NCI-H1436 (cell line): ENCODE measurements at places on chromosomes 4 and X.

- DNase-seq: no peak
Measured at GRCh38 chrX:44035571-44035970, 62.4 kb upstream of the NDP start.

GRCh38 chrX:108557580-108557979 lies 117.9 kb downstream of the COL4A5 start:
- DNase-seq: no peak

DNA sequence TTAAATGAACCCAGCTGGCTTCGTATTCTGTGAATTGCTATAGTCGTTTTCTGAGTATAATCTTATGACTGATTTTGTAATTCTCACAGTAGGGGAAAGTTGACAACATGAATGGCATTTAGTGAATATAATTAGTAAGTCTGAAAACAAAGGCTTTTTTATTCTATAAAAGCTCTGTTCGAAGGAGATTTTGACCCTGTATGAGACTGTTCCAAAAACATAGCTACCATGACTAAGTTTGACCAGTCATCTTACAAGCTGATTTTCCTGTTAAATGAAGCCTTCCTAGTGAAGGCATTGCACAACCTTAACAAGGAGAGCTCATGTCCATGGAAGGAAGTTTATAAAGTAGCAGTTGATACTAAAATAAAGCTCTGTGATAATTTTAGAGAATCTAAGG lies 242.3 kb downstream of the RPA4 start:
- DNase-seq: no peak

- no peak for DNase-seq
Measured at GRCh38 chr4:110877778-110878370, 255.0 kb upstream of the PITX2 start.

DNA sequence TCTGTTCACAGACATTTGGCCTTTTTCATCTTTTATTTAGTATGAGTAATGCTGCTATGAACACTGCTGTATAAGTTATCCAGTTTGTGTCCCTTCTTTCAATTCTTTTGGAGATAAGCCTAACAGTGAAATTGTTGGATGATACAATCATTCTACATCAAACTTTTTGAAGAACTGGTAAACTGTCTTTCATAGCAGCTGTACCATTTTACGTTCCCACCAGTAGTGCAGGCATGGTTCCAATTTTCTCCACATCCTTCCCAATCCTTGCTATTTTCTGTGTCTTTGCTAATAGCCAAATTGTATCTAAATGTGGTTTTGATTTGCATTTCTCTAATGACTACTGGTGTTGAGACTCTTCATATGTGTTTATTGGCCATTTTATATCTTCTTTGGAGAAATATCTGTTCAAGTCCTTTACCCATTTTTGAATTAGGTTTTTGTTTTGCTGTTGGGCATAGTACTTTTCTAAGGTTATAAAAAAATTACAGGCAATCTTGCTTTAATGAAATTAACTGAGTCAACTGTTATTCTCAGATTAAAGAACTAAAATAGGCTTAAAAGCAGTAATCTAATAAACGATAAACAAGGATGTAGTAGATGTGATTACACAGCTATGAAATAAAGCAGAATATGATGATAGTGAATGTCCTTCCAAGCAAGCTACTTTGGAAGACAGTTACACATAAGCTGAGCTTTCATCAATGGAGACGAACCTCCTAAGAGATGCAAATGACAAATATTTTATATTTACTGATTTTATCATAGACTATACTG lies 57.2 kb downstream of the FBXW7 start:
- DNase-seq: no peak

DNA sequence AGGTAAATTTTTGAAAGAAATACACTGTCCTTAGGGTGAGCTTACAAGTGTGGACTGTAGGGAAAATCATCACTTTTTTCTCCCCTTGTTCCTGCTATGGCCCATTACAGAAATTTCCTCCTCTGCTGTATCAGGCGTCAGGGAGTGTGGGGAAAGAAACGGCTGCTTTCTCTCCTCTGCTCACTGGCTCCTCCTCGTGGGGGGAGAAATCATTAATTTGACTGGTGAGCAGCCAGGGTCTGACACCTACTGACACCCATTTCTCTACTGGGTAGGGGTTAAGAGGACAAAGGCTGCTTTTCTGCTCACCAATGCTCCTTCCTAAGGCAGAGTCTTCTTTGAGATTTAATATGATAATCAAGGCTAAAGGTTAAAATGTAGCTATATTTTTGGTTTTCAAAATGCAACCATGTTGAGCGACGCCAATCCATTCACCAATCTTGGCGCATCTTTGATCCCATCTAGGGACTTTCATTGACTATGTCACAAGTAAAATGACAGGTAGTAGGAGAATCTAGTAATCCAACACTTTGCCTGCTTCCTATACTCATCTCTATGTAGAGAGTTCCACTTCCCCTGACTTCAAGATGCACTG lies 25.1 kb downstream of the SETD7 start:
- DNase-seq: peak; percentile 12

- DNase-seq: no peak
Measured at GRCh38 chr4:24024605-24025004, 134.8 kb upstream of the PPARGC1A start.

DNA sequence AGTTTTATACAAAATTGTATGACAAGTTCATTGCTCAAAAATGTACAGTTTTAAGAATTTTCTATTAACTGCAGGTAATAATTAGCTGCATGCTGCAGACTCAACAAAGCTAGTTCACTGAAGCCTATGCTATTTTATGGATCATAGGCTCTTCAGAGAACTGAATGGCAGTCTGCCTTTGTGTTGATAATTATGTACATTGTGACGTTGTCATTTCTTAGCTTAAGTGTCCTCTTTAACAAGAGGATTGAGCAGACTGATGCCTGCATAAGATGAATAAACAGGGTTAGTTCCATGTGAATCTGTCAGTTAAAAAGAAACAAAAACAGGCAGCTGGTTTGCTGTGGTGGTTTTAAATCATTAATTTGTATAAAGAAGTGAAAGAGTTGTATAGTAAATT lies 131.0 kb downstream of the TET2 start:
- peak; percentile 81 for DNase-seq

- DNase-seq: no peak
Measured at GRCh38 chr4:13364172-13364571, 120.0 kb downstream of the RAB28 start.

DNA sequence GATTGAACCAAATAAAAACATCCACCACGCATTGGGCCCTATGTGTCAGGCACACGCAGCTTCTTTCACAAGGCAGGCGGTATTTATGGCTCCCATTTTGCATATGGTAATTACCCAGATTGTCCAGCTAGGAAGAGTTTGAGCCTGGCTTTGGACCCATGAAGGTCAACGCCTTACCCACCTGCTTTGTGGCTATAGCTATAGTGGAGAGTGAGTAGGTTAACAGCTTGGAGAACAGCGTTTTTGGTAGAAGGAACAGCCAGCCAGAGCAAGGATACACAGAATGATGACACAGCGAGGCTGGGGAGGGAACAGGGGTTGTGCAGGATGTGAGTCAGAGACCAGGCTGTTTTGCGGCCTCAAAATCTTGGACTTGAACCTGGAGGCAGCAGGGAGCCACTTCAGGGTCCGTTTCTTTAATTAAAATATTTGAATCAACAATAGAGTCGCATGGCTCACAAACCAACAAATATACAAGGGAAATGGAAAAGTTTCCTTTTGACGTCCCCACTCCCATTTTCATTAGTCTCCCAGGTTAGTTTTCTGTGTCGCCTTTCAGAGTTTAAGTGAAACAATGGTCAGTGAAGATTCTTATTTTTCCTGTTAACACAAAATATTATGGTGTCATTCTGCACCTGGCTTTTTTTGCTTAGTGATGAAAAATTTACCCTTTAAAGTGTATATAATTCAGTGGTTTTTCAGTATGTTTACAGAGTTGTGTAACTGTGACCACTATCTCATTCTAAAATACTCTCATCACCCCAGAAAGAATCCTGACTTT lies 118.2 kb upstream of the STX18 start:
- no peak for DNase-seq

DNA sequence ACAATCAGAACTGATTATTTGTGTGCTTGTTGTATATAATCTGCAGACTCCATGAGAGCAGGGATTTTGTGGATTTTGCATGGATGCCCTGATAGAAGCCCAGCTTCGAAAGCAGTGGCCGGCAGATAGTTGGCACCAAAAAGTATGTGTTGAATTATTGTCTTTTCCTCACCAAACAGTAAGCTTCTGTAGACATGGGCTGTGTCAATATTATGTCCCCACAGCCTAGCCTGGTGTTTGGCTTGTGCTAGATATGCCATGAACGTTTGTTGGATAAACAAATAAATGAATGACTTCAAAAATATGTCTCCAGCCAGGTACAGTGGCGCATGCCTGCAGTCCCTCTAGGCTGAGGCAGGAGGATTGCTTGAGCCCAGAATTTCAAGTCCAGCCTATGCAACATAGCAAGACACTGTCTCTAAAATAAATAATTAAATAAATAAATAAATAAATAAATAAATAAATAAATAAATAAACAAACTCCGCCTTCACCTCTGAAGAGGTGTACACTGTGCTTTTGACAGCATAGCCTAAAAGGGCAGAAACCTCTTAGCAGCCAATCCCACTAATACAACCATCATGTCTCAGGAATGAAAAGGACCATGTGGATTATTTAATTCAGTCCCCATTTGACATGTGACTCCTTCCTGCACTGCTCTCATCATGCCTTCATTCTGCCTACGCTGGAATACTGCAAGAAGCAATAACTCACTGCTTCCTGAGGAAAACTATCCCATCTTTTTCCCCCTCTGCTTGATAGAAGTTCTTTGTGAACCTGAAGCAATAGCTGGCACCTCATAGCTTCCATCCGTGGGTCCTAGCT lies 335.2 kb downstream of the FBXW7 start:
- DNase-seq: no peak

DNA sequence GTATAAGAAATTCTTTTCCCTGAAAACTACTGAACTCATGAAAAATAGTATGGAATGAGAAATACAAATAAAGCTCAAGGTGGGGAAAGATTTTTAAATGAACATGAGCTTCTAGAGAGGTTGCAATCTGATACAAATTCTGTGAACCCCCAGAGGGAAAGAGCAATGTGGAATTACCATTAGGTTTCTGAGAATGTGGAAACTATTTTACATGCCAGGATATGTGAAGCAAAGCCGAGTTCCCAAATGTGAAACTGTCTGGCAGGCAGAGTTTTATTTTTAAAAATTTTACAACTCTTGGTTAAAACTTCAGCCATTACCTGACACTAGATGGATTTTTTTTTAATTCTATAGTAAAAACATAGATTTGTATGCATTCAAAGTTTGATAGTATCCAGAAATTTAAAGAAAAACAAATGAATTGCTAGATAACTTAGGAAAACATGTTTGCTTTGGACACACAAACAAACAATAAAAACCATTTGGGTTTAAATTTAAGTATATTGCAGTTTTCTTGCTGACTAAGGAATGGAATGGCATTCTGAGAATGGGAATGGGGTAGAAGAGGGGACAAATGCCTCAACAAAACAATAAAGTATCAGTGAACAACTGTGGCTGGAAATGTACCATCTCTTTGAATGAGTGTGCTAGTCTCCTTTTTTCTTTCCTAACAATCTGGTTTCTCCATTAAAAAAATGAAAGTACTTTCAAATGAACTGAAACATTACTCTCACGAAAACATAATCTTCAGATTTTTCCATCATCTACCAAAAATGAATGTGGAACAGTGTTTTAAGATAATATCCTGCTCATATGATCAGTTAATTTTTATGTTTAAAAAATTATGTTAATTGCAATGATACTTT lies 99.6 kb downstream of the PCDH18 start:
- DNase-seq: no peak

GRCh38 chrX:6227453-6227835 lies 1.2 kb downstream of the NLGN4X start:
- no peak for DNase-seq

DNA sequence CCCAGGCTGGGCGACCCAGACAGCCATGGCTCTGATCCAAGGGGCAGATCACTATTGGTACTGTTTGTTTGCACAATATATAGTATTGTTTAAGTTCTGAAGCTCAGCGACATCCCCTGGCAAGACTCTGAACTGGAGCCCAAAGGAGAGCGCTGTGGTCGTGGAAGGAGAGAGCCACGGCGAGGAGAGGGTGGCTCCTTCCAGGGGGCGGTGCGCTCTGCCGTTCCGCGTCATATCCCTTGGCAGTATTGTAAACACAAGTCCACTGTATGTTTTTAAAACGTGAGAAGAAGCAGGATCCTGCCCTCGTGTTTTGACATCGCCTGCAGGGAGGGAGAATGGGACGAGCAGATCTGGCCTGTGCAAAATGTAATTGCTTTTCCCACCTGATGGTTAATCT lies 185.5 kb downstream of the RAB28 start:
- DNase-seq: no peak

DNA sequence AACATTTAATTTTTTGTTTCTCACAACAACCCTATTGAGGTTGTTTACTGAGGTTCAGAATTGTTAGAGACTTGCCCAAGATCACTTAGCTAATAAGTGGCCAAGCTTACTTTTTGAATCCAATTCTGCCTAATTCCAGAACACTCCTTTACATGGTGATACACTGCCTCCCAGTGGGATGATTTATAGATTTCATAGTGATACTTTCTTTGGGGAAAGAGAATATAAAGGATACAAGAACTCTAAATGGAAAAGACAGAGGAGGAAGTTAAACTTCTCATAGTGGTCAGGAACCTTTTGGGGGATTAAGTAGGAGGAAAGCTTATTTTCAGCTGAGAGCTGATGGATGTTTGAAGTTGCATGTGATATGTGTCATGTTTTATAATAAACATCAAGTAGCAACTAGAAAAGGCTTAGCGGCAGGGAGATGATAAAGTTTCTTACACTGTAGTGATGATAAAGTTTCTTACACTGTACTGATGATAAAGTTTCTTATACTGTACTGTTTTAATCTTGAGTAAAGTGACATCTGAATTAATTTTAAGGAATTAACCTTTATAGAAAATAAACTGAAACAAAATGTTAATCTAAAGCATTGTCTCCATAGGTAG lies 15.3 kb downstream of the STAG2 start:
- no peak for DNase-seq

DNA sequence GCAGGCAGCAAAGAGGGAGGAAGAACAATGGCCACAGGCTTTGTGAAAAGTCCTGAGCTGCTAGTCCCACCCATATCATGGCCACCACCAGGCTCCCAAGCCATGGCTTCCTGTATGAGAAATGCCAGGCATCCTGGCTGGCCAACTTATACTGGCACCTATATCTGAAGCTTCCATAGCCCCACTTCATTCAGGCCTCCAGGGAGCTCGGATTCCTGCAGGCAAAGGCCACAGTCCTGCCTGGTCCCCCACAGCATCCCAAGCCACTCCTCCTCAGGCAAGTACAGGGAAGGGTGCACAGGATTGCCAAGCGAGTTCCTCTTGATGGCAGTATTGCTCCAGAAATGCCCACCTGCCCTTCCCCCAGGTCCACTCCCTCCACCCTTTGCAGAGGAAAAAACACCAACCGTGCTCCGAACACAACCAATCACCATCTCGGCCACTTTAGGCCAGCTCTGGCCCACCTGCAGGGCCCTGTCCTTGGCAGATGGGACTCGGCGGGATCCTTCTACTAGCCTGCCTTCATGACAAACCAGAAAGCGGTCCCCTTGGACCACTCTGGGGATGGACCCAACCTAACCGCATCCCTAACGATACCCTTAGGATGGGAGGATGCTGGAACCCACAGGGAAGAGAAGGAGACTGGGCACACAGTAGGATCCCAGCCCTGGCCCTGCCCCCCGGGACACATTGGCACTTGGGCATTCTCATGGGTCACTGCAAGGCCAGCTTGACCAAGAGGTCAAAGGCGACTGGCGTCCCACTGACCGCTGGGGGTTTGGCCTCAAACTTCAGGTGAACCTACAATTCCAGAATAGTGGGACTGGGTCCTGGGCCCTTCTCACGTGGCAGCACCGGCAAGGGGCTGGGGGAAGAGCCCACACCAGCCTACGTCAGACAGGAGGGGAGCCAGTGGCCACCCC lies 220.4 kb upstream of the AGTR2 start:
- no peak for DNase-seq

GRCh38 chr4:176504118-176504517 lies 184.4 kb downstream of the SPCS3 start:
- DNase-seq: no peak
